ENCODE measurements at places on chromosomes 7 and 10.

- no peak for DNase-seq
These were observed 541.7 kb upstream of the GALNT17 start for GRCh38 chr7:70590126-70590854.

DNA sequence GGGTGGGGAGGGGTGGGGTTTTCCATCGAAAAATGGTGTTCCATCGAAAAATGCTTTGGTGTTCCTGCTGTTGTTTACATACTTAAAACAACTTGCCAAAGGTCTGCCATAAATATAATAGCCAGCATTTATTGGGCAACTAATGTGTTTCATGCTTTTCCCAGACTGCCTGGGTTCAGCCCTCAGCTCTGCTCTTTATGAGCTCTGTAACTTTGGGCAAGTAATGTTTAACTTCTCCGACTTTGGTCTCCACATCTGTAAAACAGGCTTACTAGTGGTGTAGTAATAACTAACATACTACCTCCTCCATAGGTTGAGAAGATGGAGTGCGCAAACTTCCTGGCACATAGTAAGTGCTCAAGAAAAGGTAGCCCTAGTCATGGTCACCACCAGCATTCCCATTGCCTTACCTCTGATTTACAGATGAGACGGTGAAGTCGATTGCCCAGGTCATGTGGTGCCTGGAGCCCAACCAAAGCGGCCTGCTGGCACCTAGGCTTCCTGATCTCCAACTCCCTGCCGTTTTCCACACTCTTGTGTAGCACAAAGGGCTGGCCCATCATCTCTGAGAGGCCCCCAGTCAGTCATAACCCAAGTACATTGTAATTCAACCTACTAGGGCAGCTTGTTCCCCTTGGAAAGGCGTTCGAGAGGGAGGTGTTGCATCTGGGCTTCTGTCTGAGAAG lies 8.9 kb downstream of the ZMIZ1 start:
- no peak for DNase-seq

GRCh38 chr7:35546691-35547429 lies 148.1 kb downstream of the HERPUD2 start:
- no peak for DNase-seq

GRCh38 chr10:79982362-79982800 lies 33.5 kb upstream of the SFTPD start:
- DNase-seq, result no peak

- no peak for DNase-seq
These were observed 25.0 kb upstream of the PCBD1 start for GRCh38 chr10:70913191-70913892.

Measured in brain microvascular endothelial cell (primary cell).